ENCODE measurements at places on chromosomes 1 and 21. TPM values are rescaled to one million over a fixed set of nuclear protein-coding genes. Genes with fewer than 3 reads are reported as not detected.

The TNFAIP8L2 gene
- not detected for total RNA-seq

The LCE3D gene
- total RNA-seq, result not detected

The CD244 gene
- not detected for total RNA-seq

The SMPDL3B gene
- not detected for total RNA-seq

The TSPEAR gene
- not detected for total RNA-seq

Measured in placental pericyte (primary cell).